ENCODE measurements at places on chromosomes 16 and 17. TPM values are rescaled to one million over a fixed set of nuclear protein-coding genes. Genes with fewer than 3 reads are reported as not detected.

SNTB2 gene
- total RNA-seq: 69.9 TPM

PERCC1 gene
- not detected for total RNA-seq

OR4D1 gene
- not detected for total RNA-seq

CCL1 gene
- not detected for total RNA-seq

HS3ST3A1 gene
- total RNA-seq: 5.9 TPM

ELAC2 gene
- 38.0 TPM for total RNA-seq

HOXB3 gene
- not detected for total RNA-seq

GPRC5C gene
- total RNA-seq: 20.1 TPM

DNAI2 gene
- not detected for total RNA-seq

WWP2 gene
- 43.6 TPM for total RNA-seq

SLFN14 gene
- not detected for total RNA-seq

SULT1A3 gene
- total RNA-seq: 2.8 TPM

ZPBP2 gene
- not detected for total RNA-seq

XAF1 gene
- total RNA-seq: 33.4 TPM

CFAP97D1 gene
- total RNA-seq: not detected

KRT9 gene
- not detected for total RNA-seq

TBC1D3B gene
- not detected for total RNA-seq

CCL7 gene
- total RNA-seq: 3.9 TPM

CCL17 gene
- not detected for total RNA-seq

KLHL10 gene
- total RNA-seq: 0.13 TPM

MYH8 gene
- total RNA-seq: not detected

KCNJ18 gene
- total RNA-seq: not detected

TMEM94 gene
- total RNA-seq: 30.7 TPM

IL17C gene
- total RNA-seq: not detected

ZCCHC14 gene
- 31.5 TPM for total RNA-seq

HASPIN gene
- 2.4 TPM for total RNA-seq

AURKB gene
- 11.1 TPM for total RNA-seq

CTRB1 gene
- not detected for total RNA-seq

OR3A2 gene
- total RNA-seq: 0.26 TPM

RAP1GAP2 gene
- total RNA-seq: 12.9 TPM

ADGRG3 gene
- total RNA-seq: not detected

TP53TG3C gene
- total RNA-seq: not detected

TXNL4B gene
- total RNA-seq: 9.3 TPM

C1QBP gene
- total RNA-seq: 147 TPM

Data from articular chondrocyte of knee joint (primary cell).